ENCODE measurements at places on chromosomes 1 and 21.

DNA sequence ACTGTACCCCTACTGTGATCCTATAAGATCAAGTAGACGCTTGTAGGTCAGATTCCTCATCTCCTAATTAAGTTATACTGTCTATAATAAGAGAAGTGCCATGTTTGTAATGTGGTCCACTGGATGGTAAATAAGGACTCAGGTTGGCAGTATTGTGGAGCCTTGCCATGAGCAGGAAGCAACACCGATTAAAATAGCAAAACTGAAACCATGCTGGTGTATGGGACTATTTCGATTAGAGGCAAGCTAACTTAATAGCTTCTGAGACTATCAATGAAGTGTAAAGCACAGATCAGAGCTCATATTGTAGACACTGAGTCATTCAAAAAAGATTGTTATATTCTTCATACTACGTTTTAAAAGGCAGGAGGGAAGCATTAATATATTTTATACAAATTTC lies 348.8 kb downstream of the HHAT start:
- DNase-seq, result no peak

DNA sequence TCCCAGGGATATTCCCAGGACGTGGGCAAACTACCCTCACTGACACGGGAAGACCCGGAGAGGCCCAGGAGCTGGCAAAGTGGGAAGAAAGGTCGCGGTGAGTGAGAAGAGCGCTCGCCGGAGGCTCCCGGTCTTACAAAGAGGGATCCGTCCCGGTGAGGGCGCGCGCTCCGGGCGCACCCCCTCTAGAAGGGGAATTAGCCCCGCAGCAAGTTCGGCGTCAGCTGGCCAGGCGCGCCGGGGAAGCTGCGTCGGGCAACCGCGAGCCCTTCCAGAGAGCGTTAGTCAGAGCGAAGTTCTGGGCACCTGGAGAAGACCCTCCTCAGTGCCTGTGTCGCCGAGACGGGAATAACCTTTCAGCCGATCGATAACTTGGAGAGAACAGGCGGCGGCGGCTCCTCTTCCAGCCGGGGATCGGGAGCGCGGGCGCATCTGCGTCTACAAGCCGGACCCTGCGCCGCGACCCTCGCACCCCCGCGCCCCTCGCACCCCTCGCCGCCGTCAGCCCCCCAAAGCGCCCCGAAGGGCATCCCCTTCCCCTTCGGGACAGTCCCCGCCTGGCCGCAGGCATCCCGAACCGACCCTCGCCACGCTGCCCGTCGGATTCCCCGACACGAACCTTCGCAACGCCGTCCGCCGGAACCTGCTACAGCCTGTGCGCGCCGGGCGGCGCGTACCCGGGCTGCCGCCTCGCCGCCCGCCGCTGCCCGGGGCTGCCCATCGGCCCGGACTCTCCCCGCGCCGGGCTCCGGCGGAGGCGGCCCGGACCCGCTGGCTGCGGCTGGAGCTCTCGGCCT lies 485 bp downstream of the SIPA1L2 start:
- peak; percentile 27 for DNase-seq

GRCh38 chr1:30126848-30127247 lies 596.5 kb downstream of the MATN1 start:
- DNase-seq, result no peak

DNA sequence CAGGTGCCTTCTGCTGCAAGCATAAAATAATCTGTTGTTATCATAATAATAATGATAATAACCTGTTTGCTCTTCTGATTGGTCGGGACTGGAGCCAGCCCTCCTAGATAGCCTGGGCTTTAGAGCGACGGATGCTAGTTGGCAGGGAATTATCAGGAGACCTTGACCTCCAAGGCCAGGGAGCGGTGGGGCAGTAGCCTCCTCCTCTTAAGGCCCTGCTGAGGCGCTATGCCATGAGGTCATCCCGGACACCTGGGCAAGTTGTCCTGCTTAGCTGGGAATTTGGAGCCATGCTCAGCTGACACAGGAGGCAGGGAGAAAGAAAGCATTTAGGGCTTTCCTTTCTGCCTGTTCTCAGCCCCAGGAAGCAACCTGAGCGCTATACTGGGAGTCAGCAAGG lies 15.6 kb downstream of the C1orf115 start:
- no peak for DNase-seq

GRCh38 chr1:53473463-53473862 lies 14.3 kb downstream of the DMRTB1 start:
- DNase-seq, result no peak

DNA sequence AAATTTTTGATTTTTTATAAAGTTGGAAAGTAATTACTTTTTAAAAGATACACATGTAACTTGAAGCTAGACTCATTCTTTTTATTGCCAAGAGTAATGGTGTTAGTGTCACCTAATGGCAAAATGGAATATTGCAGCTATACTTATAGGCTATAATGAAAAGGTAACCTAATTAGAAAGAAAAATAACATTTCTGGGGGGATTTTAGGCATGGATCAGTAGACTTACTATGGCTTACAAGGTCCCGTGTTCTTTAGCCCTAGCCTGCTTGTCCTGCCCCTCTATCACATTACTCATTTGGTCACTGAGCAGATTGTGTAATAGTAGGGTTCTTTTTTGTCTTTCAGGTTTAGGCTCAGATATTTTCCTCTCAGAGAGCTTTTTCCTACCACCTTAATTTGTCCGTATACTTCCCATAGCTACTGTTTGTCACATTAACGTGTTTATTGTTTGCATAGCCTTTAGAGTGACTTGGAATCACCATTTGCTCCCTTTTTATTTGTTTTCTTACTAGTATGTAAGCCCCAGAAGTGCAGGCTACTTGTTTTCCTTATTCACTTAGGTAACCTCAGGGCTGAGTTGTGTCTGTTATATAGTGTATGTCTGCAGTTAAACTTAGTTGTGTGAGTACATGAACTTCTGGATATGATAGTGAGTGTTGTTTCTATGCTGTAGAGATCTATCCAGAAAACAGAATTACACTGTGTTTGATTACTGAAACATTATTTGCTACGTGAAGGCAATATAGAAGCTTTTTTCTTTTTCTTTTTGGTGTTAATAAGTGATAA lies 58.7 kb downstream of the RABGAP1L start:
- DNase-seq, result no peak

GRCh38 chr1:210568631-210569030 lies 239.9 kb downstream of the HHAT start:
- no peak for DNase-seq

DNA sequence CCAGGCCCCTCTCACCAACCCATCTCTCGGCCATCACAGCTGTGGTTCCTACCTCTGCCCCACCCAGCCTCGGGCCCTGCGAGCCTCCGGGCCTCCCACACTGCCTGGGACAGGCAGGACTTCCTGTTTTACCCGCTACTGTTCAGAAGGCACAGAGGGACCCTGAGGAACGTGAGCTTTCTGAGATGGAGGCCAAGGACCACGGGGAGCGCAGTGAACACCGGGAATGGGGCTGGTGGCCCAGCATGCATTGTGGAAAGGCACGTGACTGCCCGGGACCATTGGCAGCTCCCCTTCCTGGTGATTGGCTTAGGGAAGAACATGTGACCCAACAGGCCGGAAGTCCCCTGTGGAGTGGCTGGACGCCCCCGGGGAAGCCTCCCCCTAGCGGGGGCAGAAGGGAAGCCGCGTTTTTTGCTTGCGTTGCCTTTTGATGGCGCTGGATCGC lies 7.0 kb downstream of the S100B start:
- no peak for DNase-seq

GRCh38 chr1:93961906-93962305 lies 52.7 kb upstream of the GCLM start:
- no peak for DNase-seq

DNA sequence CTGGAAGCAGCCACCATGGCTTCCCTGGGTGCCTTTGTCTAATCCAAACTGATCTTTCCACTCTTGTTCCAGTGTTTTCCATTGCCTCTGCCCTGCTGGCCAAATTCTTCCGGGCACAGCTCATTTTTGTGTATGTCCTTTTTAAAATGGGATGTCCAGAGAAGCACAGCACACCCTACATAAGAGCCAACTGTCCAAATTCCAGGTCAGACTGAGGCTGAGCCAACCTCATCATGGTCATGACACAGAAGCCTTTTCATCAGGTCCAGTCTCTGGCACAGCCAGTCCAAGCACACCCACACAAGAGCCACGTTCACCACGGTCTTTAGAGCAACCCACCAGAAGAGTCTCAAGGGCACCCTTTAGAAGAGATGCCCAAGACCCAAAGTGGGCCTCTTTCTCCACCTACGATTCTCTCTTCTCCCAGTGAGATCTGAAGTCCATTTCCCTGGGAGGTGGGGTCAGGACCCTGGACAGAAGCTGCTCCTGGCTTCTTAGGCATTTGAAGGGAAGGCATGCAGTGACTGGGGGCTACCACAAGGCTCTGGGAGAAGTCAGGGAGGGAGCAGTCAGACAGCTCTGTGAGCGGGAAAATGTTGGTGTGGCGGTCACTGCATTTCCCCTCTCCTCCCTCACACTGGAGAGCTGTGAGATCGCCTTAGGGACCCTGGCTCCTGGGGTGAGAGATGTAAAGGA lies 53.2 kb downstream of the SYT2 start:
- DNase-seq, result no peak

DNA sequence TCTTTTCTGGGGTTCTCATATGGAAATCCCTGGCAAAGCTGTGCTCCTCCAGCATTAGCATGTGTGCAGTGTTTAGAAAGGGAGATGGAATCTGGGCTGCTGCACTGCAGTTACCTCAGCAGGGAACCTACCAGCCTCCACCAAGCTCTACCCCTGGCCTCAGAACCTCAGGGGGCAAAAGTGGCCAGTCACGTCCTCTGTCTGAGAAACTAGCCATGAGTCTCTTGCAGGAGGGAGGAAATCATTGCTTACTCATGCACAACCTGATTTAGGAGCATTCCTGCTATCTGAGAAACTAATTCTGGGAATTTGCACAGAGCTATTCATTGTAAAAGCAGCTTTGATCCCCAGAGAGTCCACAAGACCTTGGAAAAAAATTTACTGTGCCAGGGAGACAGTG lies 80.6 kb upstream of the IPO9 start:
- no peak for DNase-seq

- DNase-seq, result no peak
These were observed 205.7 kb upstream of the RRP15 start for GRCh38 chr1:218079347-218079746.

- DNase-seq, result no peak
These were observed 74.3 kb downstream of the MPZL1 start for GRCh38 chr1:167795810-167796740.

GRCh38 chr1:161940866-161941591 lies 82.6 kb downstream of the OLFML2B start:
- DNase-seq, result no peak

DNA sequence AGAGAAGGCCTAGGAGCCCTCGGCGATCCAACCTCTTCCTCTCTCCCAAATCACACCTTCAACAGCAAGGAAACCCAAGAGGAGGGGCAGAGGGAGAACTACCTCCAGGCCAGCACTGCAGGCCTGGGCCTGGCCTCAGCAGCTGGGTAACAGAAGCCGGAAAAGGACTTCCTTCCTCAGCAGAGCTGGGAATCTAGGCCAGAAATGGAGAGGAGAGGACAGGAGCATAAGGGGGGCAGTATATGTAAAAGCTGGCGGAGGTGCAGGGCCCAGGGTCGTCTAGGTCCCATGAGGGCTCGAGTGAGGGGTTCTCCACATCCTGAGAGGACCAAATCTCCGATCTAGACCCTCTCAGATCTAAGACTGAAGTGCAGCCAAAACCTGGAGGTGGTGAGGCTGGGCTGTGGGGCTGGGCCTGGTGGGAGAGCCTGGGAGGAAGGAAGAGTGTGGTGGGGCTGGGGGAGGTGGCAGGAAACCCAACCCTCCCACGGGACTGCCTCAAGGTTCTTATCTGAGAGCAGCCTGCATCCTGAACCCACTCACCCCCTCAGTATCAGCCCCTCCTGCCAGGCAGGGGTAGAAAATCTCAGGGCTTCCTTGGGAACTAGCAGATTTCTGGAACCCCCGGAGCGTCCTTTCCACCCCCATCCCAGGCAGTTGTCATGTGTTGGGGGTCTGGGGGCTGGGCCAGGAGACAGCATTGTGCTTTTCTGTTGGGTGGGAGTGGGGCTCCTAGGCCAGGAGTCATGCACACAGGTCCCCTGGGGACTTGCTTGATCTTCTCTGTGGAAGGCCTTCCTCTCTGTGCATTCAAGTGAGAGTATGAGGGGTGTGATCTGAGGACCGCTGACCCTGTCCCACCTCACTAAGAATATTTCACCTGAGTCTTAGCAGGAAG lies 33.0 kb downstream of the PIK3C2B start:
- no peak for DNase-seq

GRCh38 chr1:245512181-245512888 lies 357.6 kb downstream of the KIF26B start:
- DNase-seq, result no peak

- DNase-seq, result no peak
These were observed 75.7 kb upstream of the WLS start for GRCh38 chr1:68308034-68308433.

GRCh38 chr21:39845571-39846130 lies 21.6 kb upstream of the PCP4 start:
- DNase-seq, result no peak

DNA sequence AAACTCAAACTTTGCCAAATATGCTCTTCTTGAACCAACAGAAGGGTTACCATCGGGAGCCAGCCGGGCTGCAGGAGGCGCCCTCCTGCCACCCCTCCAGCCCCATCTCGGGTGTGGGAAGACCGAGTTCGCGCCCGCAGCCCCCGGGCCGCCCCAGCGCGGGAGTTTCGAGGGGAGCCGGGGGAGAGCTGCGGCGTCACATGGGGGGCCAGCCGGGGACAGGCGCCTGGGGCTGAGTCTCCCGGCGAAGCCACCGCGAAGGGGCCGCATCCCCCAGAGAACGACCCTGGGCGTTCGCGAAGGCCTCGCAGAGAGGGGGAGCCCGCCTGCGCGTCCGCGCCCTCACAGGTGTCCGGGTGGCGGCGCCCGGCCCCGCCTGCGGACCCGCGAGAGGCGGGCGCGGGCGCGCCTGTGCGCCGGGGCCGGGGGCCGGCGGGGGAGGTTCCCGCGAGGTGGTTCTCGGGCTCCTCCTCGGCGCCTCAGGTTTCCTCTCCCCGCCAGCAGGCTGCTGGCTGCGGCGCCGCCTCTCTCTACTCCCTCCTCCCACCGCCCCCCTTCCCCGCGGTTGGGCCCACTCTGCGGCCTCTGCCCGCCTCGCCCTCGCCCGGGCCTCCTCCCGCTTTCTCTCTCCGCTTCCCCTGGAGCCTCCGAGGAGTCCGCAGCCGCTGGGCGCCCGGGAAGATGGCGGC lies at the start of gene RAVER2:
Gene RAVER2 (plus strand): TSS at position 584 of the 689 bp plus-strand sequence. CDS start 98 bp downstream, at position 682.
- peak; percentile 55 for DNase-seq

DNA sequence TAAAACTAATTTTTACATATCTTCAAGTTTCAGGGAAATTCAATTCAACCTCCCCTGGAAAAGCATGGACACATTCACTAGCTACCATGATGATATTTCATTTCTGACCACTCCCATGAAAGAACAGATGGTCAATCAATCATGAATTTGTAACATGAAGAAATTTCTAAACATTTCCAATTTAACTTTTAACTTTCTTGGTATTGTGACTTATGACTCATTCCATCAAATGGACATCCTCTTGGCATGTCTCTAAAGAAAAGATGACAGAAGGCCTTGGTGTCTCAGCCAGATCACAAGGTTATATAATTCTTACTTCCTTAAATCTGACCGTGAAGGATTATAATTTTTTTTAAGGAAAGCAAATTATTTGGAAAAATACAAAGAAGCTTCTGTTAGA lies 10.5 kb upstream of the MCOLN3 start:
- DNase-seq, result no peak

GRCh38 chr1:43493661-43494450 lies 36.8 kb upstream of the PTPRF start:
- no peak for DNase-seq

GRCh38 chr21:16583556-16583955 lies 853.8 kb downstream of the USP25 start:
- no peak for DNase-seq

GRCh38 chr1:219490566-219490965 lies 122.3 kb downstream of the ZC3H11B start:
- DNase-seq, result no peak

GRCh38 chr1:186289943-186290545 lies 85.0 kb downstream of the TPR start:
- DNase-seq, result no peak

Measured in stimulated activated CD4-positive, alpha-beta T cell treated with anti-CD3 and anti-CD28 coated beads, Interleukin-4, amount 100 ng/mL, for 4 hours (primary cell).